NCI-H1105 (cell line): ENCODE measurements at places on chromosomes 11 and 22.

- peak; percentile 17 for DNase-seq
Observed at GRCh38 chr11:66595245-66595904, 2.4 kb downstream of the CCS start.

DNA sequence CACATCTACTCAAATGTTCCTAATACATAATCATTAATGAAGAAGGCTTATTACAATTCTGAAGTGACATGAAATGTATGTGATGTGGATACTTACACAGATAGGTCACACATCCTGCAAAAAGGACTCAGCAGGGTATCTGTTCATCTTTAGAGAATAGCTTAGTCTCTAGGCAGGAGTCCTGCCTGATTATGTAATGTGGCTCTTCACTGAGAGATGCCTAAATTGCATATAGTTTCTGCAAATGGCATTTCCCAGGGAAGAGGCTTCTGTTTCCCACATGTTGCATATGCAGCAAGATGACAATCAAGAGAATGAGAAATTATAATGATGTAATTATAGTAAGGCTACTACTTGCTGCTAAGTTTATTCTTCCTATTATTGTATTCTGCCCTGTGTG lies 58.8 kb upstream of the SLC36A4 start:
- DNase-seq = no peak

DNA sequence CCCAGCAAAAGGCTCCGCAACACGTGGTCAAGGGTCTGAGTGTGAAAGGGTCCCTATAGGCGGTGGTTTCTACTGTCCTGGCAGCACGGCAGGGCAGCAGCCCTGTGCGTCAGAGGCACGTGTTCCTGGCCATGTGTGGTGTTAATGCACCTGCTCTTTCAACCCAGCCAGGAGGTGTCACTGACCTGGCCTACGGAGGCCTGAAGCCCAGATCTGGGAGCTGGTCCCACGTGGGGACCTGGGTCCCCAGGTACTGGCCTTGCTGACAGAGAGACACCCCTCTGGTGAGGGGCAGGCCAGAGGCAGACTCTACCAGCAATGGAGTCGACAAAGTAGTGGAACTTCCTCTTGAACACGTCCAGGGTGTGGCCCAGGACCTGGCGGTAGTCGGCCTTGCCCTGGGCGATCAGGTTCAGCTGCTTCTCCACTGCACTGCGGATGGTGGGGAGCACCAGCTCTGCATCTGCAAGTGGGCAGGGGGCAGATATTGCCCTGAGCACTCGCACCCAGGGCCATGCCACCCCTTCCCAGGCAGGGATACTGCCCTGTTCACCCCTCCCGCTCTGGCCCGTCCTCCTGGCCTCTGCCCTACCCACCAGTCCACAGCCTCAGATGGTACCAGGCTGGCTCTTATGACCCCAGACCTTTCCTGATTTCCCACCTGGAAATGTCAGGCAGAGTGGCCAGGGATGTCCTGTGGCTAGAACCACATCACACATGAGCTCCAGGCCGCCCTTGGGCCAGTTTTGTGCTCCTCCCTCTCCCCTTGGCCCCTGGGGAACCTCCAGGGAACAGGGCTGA lies 6.8 kb upstream of the PPM1F start:
- DNase-seq = no peak

- DNase-seq = no peak
Observed at GRCh38 chr11:61701242-61701886, 21.2 kb downstream of the DAGLA start.

DNA sequence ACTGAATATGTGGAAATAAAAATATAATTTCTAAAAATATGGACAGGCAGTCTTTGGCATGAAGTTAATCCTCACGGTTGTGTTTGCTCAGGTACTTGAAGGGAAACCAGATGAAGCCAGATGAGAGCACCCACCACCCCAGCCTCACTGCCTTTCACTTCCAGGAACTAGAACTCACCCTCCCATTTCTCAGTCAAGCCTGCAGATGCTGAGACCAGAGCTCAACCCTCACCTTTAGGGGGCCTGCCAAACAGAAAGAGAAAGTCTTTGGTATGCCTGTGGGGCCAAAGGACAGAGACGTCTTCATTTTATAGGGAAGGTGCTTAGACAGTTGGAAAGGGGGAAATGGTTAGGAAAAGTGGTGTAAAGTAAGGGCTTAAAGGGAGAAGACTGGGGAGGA lies 252.8 kb upstream of the PLET1 start:
- no peak for DNase-seq

DNA sequence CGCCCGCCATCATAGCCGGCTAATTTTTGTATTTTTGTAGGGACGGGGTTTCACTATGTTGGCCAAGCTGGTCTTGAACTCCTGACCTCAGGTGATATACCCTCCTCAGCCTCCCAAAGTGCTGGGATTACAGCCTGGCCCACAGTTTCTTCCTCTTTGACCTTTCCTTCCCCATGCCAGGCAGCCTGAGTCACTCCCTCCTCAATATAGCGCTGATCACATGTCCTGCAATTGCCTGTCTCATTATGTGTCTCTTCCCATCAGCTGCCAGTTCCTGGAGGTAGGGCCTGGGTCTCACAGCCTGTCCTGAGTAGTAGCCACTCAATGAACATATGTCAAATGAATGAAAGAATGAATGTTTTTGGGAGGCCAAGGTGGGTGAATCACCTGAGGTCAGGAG lies 43.0 kb upstream of the CCDC134 start:
- DNase-seq = no peak

DNA sequence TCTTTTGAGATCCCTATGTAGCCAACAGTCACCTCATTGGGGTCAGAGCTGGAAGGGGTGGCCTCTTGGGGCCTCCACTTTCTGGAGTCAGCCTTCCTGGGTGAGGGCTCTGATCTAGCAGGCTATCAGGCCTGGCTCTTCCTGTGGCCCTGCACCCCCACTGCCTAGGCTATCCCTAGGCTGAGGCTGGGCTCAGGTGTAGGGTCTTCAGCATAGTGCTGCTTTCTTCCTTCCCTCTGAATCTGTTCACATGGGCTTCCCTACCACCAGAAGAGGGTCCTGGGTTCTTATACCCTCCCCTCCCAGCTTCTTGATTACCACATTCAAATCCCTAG lies 456 bp upstream of the SPI1 start:
- DNase-seq = no peak

DNA sequence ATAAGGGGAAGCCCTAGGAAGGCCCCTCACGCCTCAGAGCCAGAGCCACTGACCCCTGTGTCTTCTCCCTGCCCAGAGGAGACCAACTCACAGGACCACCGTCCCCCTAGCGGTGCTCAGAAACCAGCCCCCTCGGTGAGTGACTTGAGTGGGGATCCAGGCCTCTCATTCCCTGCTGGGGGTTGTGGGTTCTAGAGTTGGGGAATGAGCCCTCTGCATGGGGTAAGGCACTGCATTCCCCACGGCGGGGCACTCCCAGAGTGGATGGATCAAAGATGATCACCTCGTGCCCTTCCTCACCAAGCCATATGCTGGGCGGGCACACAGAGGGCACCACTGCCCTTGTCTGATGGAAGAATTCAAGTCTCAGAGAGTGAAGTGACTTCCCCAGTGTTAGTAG lies 39.7 kb downstream of the ZC3H7B start:
- no peak for DNase-seq

DNA sequence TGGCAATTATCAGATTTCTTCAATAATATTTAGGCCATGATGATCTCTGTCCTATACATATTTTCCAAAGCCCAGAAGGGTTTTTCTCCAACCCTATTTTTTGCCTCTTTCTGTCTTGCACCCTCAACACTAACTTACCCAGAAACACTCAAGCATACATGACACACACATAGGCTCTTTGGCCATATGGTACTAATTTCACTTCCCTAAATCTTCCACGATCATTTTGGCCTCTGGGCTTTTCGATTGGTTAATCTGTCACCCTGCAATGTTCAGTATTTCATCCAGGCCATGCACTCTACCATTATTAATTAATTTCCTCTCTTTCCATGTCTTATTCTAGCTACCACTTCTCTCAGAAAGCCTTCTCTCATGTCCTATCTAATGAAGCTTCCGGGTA lies 59.8 kb downstream of the LUZP2 start:
- DNase-seq = no peak

GRCh38 chr22:25602916-25603315 lies 38.4 kb downstream of the GRK3 start:
- DNase-seq = no peak

GRCh38 chr11:94638301-94638901 lies 71.2 kb downstream of the PIWIL4 start:
- DNase-seq = no peak

DNA sequence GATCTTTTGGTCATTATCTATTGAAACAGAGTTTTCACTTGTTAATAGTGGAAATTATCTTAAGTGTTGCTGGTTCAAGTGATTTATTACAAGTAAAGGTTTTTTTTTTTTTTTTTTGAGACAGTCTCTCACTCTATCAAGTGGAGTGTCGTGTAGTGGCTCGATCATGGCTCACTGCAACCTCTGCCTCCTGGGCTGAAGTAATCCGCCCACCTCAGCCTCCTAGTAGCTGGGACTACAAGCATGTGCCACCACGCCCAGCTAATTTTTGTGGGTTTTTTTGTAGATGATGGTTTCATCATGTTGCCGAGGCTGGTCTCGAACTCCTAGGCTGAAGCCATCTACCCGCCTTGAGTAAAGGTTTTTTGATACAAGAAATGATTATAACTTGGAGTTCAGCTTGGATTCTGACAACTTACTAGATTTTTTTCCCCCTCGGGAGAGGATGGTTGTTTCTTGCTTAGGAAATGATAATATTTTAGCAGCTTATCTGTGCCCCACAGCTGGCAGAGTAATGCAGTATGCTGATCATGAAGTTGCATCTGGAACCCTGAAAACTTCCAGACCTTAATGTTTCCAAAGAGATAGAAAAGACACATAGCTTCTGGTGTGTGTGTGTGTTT lies 68.9 kb downstream of the MTMR3 start:
- DNase-seq = no peak

DNA sequence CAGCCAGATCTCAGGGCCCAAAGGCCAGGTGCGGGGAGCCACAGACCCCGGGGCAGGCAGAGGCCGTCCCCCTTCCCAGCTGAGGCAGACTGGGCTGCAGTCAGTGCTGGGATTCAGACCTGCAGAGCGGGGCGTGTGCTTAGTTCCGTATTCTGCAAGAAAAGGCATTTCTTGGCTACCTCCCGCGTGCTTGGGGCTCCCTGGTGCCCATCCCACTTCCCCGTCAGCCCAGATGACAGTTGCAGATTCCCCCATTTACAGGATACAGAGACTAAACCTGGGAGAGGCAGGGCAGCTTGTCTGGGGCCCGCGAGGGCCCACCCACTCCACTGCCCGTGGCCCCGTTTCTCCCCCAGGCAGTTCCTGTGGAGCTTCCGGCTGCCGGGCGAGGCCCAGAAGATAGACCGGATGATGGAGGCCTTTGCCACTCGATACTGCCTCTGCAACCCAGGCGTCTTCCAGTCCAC lies 18.3 kb downstream of the CYTH4 start:
- DNase-seq = no peak

DNA sequence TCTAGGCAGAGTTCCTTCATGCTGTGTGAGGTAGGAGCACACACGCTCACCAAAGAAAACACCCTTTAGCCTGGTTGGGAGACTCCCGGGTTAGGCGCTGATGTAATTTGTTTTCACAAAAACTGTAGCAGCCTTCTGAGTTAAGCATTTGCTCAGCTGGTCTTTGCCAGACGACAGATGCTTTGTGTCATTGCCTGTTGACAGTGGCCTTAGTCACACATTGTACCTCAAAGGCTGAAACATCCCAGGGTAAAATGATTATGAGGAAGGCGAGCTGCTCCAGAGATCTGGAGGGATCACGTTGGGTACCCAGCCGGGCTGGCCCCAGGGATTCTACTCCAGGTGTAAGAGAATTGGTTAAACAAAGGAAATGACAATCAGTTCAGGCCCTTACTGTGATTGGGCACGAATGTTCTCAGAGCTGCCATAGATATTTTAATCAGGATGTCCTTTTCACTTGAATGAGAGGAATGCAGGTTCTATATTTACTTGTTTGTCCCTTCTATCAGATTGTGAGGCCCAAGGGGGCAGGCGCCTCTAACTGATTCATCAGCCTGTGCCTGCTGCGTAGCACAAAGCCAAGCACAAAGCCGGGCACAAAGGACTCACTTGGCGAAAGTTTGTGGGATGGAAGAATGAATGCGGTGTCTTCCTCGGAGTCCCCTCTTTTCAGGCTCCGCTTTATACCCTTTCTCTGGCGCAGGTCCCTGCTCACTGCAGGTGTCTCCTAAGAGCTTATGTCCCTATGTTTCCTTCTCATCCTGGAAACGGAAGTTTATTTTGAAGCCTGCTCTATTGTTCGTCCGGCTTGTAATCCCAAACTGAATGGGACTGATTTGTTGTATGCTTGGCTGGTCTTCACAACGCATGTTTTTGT lies 47.1 kb downstream of the ADM start:
- no peak for DNase-seq

- no peak for DNase-seq
Observed at GRCh38 chr11:66842501-66842895, 743 bp upstream of the RCE1 start.

GRCh38 chr11:16841984-16842383 lies 103.5 kb downstream of the C11orf58 start:
- no peak for DNase-seq

DNA sequence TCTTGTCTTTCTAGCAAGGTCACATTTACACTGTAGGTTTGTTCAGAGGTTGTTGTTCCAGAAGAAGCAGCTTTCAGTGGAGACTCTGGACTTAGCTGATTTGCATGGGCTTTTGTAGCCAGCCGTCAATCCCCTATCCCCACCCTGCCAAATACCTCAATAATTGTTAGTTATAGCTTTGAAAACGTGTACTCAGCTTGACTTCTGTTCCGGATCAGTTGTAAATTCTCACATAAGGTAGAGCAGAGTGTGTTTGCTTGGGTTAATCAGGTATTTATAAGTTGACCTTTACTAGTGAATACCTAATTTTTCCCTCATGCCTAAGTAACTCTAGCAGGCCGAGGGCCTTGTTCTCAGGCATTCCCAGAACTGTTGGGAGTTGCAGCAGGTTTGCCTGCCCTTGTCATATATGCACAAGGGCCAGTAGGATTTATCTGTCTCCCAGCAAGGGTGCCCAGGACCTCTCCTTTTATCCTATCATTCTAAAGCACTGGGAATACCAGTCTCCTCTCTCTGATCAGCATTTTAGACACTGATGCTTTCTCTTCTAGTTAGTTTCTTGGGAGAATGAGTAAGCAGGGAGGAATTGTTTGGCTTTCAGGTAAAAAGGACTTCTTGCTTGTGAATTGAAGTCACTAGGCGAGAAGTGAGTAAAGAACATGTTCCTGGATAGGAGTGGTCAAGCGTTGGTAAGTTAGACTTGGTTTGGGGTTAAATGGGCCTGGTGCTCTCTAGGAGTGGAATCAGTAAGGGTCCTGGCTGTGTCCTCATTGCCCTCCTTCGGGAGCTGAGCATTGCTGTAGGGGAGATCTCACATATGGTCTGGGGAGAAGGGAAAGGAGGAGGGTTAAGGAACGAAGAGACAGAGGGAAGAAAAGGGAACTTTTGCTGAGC lies 22.1 kb downstream of the STIM1 start:
- DNase-seq = no peak

DNA sequence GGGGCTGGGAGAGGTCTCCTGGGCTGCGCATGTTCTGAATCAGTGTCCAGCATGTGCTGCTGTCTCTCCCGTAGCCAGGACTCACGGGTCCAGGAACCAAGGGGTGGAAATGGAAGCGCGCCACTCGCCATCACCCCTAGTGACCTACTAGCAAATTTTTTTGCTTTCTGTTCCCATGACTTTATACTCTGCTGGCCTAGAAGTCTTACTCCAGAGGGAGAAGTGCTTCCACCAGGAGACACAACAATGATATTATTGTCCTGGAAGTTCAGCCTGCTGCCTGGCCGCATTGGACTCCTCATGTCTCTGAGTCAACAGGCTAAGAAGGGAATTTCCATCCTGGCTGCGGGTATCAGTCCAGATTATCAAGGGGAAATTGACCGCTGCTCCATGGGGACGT lies 729.7 kb downstream of the BRD1 start:
- DNase-seq = no peak

- peak; percentile 59 for DNase-seq
Observed at GRCh38 chr11:11787305-11788062, 54.3 kb upstream of the USP47 start.
